Activated CD4-positive, alpha-beta T cell treated with anti-CD3 and anti-CD28 coated beads for 1 hour (primary cell): ENCODE measurements at places on chromosomes 12 and 14.

- DNase-seq, result no peak
These were observed 11.9 kb downstream of the GLTP start for GRCh38 chr12:109868182-109869051.

DNA sequence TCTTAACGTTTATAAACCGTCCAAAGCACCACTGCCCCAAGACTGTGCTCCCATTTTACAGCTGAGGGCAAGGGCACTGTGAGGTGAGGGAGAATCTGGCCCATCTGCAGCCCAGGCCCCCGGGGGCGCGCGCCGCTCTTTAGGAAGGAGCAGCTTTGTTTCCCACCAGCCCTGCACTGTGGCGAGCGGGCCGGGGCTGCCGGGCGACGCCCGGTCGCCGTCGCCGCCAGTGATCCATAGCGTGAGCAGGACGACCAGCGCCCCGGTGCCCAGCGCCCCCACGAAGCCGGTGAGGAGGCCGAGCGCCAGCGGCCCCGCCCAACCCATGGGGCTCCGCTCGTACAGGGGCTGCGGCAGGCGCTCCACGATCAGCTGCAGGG is 34.6 kb downstream of the FIGNL2 start:
- no peak for DNase-seq

DNA sequence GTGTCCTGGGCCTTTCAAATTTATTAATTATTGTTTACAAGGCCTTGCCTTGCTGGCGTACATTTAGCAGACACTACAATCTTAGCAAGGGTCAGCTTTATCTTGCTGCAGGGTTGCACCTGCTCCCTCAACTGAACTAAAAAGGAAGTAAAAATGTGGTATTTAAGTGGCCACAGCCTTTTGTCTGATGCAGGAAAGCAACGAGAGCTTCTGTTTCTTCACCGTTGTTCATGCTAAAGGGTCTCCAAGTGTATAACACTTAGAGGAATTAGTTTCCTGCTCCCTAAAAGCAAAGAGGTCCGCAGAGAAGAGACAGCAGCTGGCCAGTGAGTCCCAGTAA is 62.8 kb upstream of the EGLN3 start:
- DNase-seq, result no peak

GRCh38 chr12:108833757-108834472 is 23.5 kb downstream of the SSH1 start:
- DNase-seq, result no peak

GRCh38 chr12:12079291-12079690 is 8.6 kb downstream of the BCL2L14 start:
- DNase-seq, result no peak

DNA sequence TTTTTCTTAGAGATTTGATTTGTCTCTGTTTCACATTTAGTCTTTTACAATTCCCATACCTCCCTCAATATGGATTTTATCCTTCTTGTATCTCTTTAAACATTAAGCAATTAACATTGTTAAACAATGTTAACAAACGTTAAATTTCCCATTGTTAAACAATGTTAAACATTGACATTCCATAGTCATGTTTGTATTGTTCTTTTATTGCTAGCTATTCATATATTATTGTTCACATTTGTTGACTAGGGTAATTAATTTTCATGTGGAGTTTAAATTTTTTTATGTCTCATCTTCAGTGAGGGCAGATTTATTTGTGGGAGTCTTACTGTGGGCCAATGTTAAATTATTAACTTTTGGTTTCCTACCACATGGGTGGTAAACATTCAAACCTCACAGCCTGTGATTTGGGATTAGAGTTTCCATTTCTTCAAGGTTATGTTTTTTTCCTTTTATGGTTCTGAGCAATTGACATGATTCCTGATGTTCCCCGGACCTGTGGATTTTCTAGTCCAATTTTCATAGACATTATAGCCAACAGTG is 294.3 kb downstream of the ALG10B start:
- no peak for DNase-seq

- DNase-seq, result no peak
These were observed 6.2 kb upstream of the DCAF11 start for GRCh38 chr14:24108336-24108874.

- no peak for DNase-seq
These were observed 11.7 kb upstream of the NFKBIA start for GRCh38 chr14:35416108-35416750.
